DMS153 (cell line): ENCODE measurements at places on chromosomes 2 and 18.
A peak's percentile ranks its signal among the peaks of the same experiment; 100 is the strongest.

DNA sequence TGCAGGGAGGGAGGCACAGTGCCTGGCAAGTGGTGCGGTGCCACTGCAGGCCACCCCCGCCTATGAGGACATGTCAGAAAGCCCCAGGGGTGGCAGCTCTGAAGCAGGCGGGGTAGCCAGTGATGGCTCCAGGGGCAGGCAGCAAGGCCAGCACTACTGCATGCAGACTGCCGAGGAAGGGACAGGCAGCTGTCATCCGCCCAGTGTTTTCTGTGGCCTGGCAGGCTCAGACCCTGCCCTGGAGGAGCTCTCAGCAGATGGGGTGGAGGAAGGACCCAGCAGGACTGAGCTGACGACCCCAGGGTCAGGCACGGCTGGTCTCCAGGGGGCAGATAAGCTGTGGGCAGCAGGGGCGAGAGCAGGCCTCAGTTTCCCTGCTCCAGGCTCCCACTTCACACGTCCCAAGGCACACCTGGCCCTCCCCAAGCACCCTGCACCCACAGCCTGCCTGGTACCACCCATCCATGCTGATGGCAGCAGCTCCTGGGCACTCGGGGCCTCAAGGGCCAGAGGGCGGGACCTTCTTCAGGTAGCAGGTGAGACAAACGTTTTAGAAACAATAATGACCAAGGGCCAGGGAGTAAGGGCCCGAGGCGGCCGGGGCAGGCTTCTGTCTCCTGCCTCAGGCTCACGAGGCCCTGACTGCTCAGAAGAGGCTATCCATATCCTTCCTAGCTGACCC is 48.5 kb downstream of the HS6ST1 start:
- no peak for DNase-seq

GRCh38 chr18:68843473-68844089 is 45.7 kb downstream of the CCDC102B start:
- no peak for DNase-seq

- DNase-seq = no peak
Observed at GRCh38 chr2:235381261-235381912, 112.5 kb upstream of the AGAP1 start.

GRCh38 chr2:29329899-29330298 is 214.7 kb downstream of the CLIP4 start:
- DNase-seq = no peak

DNA sequence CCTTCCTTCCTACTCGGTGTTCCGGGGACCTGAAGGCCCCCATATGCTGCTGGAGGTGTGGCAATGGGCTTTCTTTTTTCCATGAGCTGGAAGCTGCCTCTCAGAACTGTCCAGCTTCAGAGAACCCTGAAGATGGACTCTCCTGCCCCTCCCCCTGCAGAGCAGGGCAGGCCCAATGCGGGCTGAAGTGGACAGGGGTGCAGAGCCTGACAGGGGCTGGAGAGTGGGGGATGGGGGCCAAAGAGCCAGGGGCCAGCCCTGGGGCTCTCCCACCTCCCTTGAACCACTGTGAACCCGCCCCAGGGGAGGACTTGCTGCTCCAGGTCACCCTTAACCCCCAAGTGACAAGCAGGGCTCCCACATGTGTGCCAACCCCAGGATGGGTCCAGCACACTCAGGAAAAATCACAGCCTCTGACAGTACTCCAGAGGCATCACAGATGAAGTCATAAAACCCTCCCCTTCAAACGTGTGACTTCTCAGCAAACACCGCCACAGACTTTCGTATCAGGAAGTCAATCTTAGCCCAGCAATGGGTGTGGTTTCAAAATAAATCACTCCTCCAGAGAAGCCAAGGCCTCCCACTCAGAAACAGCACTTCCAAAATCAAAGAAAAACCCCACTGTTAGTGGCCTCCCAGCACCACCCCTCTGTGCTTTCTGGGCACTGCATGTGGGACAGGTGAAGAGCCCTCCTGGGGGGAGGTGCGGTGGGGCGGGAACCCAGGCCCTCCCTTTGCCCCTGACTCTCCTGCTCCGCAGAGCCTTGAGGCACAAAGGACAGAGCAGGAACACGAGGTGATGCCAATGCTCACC is 135.8 kb downstream of the HDAC4 start:
- DNase-seq = no peak

- peak; percentile 22 for DNase-seq
Observed at GRCh38 chr2:27792759-27793158, 21.2 kb downstream of the MRPL33 start.
